ENCODE measurements at places on chromosomes 1 and 21. TPM values are rescaled to one million over a fixed set of nuclear protein-coding genes. Genes with fewer than 3 reads are reported as not detected.

DNA sequence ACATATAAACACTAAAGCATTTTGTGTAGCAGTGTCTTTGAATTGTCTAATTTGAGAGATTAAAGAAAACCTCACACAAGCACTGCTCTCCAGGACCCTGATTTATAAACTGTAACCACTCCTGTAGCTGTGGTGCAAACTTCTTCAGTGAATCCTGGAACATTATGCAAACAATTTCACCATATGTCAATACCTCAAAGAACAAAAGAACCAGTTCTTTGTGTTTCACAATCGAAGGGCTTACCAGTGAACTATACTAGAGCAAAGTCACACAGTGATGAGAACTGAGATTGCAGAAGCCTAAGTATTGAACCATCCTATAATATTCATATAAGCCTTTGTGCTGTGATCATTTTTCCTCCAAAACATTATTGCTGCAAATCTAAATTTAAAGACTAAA is 21.5 kb downstream of the DPH5 start:
- peak; percentile 10 for DNase-seq

- no peak for DNase-seq
Measured at GRCh38 chr1:10795276-10796021, 997 bp downstream of the CASZ1 start.

DNA sequence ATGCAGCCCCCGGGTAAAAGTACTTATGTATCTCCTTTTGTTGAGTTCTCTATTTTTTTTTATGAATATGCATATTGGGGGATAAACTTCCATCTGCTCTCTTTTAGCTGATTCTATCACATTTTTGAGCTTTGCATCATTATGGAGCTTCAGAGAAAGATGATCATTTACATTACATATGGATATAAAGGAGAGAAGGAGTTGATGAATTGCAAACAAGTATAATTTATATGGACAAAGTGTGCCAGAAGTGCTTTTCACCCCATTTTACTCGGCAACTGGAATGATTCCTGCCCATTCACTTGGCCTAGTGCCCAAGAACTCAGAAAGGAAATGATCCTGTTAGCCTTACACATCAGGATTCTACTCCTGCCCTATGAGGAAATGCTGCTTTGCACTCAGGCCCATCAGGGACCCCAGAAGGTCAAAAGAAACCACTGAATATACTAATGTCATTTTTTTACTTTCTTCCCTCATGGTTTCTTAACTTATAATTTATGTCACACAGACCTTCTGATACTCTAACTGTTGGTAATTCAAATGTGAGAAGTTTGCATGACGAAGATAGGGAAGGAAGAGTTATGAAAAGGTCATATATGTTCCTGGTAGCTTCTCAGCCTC is 65.6 kb downstream of the SAMSN1 start:
- peak; percentile 13 for DNase-seq

DNA sequence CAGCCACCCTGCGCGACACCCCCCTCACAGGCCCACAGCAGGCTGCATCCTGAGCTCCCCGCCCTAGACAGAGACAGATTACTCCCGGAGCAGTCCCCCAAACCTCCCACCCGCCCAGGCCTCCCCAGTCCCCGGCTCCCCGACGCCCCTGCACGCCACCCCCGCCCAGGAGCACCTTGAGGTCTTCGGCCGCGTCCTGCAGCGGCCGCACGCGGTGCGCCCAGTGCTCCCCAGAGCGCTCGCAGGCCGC is 731 bp downstream of the TRIM11 start:
- no peak for DNase-seq

DNA sequence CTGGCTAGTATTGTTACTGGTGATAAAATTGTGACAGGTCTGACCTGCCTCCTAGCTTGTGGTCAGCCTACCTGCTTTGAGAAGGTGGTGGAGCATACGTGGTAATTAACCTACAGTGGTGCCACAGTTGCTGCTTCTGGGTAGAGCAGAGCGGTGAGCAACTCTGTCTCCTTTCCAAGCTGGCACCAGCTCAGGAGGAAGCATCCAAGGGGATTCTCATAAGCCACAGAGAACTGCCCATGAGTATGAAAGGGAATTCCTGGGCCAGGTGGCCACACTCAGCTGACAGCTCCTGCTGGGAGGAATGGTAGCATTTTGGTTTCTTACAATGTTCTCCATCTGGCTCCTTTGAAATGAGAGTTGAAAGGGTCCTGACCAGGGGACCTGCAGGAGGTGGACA is 39.4 kb downstream of the ATP2B4 start:
- no peak for DNase-seq

DNA sequence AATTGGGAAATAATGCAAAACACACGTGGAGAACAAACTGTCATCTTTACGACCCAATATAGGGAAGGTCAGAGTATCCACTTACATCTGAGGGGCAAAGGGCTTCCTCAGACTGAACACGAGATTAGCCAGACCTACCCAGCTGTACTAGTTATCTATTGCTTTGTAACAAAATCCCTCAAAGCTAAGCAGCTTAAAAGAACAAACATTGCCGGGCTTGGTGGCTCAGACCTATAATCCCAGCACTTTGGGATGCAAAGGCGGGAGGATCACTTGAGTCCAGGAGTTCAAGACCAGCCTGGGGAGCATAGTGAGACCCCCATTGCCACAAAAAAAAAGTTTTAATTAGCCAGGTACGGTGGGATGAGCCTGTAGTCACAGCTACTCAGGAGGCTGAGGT is 262.8 kb downstream of the LTN1 start:
- DNase-seq: no peak

DNA sequence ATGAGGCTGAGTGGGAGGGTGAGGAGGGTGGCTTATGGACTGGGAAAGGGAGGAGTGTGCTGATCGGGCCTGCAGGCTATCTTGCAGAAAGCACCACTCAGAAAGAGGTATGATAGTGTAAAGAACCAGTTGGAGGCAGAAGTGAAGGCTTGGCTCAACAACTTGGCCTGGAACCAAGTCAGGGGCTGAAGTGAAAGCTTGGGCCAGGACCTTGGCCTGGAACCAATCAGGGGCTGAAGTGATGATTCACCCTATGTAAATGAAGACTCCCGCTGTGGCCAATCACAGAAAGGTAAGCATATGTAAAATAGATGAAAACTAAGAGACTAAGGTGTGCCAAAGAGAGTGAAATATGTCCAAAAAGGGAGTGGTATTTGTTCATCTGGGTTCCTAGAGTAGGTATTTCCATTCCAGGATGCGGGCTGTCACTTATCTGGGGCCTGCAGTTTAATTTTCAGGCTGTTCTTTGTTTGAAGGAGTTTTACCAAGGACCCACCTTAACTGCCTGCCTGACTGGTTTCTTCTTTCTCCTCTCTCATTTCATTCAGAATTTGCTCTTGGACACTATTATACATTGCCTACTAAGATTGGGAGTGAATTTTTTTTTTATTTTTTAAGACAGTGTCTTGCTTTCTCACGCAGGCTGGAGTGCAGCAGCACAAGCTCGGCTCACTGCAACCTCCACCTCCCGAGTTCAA is 5.1 kb upstream of the RFX5 start:
- DNase-seq: no peak

- DNase-seq: no peak
Measured at GRCh38 chr1:196034080-196034706, 574.0 kb downstream of the KCNT2 start.

- no peak for DNase-seq
Measured at GRCh38 chr1:35947547-35947946, 16.6 kb downstream of the AGO3 start.

DNA sequence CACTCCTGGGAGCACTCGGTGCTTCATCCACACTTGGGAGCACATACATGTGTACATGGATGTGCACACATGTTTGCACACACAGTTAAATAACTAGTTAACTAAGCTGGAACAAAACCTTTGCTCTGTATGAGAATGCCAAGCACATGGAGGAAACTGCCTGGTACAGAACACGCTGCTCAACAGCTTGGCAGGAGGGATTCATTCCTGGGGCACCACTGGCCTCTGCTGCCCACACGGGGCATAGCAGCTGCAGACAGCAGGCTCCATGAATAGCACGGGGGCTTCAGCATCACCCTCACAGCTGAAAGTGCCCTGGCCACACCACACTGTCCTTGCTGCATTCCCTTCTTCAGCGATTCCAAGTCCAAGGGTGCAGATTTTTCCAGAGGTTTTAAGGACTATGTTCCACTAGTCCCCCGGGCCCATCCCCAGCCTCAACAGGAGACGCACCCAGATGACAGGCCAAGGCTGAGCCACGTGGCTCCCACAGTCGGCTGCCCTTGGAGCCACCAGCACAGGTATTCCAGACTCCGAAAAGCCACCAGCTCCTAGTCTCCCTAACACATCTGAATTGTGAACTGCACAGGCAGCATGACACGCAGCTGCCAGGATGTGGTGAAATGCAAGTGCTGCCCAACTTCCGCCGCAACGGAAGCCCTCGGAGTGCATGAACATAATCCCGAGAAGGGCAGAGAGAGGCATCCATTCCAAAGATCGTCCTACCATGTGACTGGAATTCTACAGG is 16.9 kb downstream of the NPHP4 start:
- DNase-seq: no peak

DNA sequence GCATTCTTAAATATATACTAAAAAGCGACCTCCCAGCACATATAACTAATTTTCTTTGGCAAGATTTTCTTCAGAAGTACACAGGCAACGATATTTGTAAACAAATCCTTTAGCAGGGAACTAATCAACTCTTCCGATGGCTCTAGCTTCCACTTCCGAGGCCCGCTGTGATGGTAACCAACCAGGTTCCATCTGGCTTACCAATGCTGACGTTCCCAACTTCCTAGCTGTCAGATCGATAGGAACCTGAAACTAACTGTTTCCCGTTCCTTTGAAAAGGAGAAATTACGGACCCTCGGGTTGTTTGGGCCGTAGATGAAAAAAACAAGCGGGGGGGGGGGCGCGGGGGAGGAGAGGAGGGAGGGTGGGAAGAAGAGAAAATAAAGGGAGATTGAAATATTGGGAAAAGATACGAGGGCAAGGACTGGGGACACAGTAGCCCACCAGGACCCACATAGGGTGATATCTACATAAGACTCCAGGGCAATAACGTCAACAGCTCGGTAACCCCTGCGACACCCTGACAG is 513 bp downstream of the GTF2B start:
- no peak for DNase-seq

DNA sequence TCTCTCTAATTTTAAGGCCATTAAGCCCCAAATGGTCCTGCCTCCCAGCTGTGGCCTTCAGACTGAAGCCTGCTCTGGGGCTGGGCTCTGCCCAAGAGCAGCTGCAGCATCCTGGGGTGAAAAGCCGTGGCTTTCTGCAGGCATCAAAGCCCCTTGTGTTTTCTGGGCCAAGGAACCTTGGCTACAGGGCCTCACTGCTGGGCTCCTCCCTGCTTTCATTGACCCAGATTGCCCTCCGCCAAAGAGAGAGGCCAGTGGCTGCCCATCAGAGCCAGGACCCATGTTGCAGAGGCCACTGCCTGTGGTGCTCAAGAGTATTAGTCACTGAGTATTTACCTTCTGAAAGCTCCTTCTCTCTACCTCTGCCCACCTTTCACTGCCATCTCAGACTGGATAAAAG is 1.6 kb downstream of the ZNF648 start:
- DNase-seq: no peak

- DNase-seq: no peak
Measured at GRCh38 chr1:169680377-169681019, 30.9 kb downstream of the SELL start.

DNA sequence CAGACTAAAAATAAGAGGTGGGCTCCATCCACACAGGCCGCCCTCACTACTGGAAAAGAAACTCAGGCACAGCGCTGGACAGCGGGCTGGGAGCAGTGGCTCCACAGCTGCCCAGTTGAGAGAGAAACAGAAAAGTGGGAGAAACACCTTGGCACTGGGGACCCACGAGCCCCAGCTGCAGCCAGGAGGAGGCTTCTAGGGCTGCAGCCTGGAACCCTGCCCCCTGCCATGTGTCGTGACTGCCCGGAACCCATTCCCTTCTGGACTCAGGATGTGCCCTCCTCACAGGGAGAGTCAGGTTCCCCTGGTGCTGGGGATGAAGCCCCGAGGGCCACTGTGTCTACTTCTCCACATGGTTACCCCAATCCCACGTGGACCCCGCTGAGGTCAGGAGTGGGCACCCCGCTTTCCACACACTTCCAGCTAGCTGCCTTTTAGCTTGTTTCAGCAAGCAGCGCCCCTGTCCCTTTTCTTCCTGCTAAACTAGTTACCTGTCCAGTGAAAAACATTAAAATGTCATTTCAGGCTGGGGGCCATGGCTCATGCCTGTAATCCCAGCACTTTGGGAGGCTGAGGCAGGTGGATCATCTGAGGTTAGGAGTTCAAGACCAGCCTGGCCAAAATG is 35.9 kb downstream of the PARP1 start:
- DNase-seq: no peak

GRCh38 chr1:233393926-233394680 is 66.6 kb downstream of the MAP3K21 start:
- DNase-seq: no peak

CELA3B gene
- not detected for total RNA-seq

CYP4X1 gene
- total RNA-seq: 0.17 TPM

OBSCN gene
- total RNA-seq: 1.1 TPM

GCSAML gene
- total RNA-seq: 0.29 TPM

SEC16B gene
- 0.04 TPM for total RNA-seq

CCDC185 gene
- total RNA-seq: not detected

KCNA10 gene
- total RNA-seq: not detected

LRIF1 gene
- 0.15 TPM for total RNA-seq

CD1B gene
- not detected for total RNA-seq

PLA2G2C gene
- not detected for total RNA-seq

NOTCH2 gene
- 58.7 TPM for total RNA-seq

ATP5IF1 gene
- total RNA-seq: 297 TPM

CEP85 gene
- total RNA-seq: 18.1 TPM

G0S2 gene
- total RNA-seq: not detected

EIF3I gene
- 664 TPM for total RNA-seq

ANKRD35 gene
- total RNA-seq: not detected

LRP8 gene
- 61.1 TPM for total RNA-seq

GRIK1 gene
- not detected for total RNA-seq

RBM11 gene
- 2.8 TPM for total RNA-seq

KRTAP15-1 gene
- not detected for total RNA-seq
